B cell (primary cell): ENCODE measurements at places on chromosomes 3 and 15. TPM values are rescaled to one million over a fixed set of nuclear protein-coding genes. Genes with fewer than 3 reads are reported as not detected.

DNA sequence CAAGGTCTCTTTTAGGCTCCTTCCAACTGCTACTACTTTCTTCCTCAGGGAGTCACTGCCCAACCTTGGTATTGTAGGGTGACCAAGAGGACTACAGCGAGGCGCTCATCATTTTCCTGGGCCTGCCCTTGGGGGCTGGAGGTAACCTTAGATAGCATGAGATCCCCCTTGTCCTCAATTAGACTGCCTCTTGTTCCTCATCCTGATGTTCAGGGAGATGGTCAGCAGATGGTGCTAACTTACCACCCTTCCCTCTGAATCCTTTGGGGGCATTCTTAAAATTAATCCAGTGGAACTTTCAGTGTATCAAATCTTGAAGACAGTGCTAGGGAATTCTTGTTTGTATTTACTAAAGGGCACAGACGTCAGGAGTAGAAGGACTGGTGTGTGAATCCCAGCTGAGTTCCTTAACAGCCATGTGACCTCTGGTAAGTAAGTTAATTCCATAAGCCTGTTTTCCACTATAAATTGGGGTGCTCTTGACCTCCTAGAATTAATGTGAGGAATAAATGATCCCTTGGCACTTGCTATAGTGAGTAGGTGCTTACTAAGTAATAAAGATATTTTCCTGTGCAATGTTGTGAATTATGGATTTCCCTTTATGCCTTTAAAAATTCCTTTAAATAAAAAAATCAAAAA is 4.1 kb upstream of the CLPX start:
- peak; percentile 47 for DNase-seq

The TRH gene
- total RNA-seq: not detected in 2 replicates

DNA sequence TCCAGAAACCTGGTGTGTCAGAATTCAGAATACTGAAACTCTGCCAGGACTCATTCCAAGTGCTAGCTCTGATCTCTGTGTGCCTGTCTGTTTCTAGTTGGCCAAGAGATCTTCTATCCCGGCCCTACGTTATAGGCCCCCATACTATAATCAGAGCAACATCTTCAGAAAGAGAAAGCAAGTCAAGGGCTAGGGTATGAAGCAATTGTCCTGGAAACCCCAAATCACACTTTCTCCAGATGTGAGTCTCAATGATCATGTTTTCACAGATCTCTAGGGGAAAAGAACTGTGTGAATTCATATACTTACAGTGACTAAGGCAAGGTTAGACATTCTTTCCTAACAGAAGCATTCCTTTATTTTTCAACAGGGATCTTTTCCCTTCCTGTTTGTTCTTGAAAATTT is 309.7 kb downstream of the SLC9A9 start:
- no peak for DNase-seq

- no peak for DNase-seq
These were observed 72.3 kb upstream of the ZNF280D start for GRCh38 chr15:56805466-56806147.

The FRMD5 gene
- not detected in 2 replicates for total RNA-seq

- DNase-seq: no peak
These were observed 34.6 kb upstream of the CMSS1 start for GRCh38 chr3:99783011-99783573.

The CELSR3 gene
- 2.5 and 2.8 TPM in 2 replicates for total RNA-seq

The CNTN4 gene
- total RNA-seq: 0.05 TPM in 1 of 2 replicates, not detected in the other

- no peak for DNase-seq
These were observed 283.7 kb upstream of the PROK2 start for GRCh38 chr3:72068621-72069020.

The MCF2L2 gene
- 1.5 and 1.6 TPM in 2 replicates for total RNA-seq

DNA sequence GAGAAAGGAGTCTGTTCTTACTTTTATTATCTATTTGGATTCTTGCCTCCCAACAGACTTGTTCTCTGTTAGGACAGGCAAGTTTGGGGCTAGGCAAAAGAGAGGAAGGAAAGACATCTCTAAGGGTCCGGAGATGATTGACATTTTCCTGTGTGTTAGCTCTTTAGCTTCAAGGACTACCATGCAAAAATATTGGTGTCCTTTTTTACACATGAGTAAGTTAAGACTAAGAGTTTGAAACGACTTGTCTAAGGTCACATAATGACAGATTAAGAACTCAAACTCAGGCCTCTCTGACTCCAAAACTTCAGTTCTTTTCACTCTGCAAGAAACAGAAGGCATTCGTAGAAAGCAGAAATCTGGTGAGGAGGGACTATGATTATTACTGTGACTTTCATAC is 5.9 kb downstream of the LMCD1 start:
- no peak for DNase-seq

The FILIP1L gene
- total RNA-seq: 0.24 and 0.32 TPM in 2 replicates

The RBP2 gene
- total RNA-seq: not detected in 2 replicates

- DNase-seq: no peak
These were observed 340.9 kb upstream of the NR2E3 start for GRCh38 chr15:71469413-71469812.

The TMED3 gene
- 20.7 and 22.3 TPM in 2 replicates for total RNA-seq

The LYZL4 gene
- not detected in 2 replicates for total RNA-seq

- DNase-seq: no peak
These were observed 198.7 kb upstream of the CMC1 start for GRCh38 chr3:28042707-28043106.

GRCh38 chr3:63613561-63613960 is 38.9 kb upstream of the SNTN start:
- no peak for DNase-seq

GRCh38 chr3:133703915-133704314 is 42.2 kb upstream of the TOPBP1 start:
- DNase-seq: no peak

The ELL3 gene
- total RNA-seq: 88.8 and 90.0 TPM in 2 replicates

DNA sequence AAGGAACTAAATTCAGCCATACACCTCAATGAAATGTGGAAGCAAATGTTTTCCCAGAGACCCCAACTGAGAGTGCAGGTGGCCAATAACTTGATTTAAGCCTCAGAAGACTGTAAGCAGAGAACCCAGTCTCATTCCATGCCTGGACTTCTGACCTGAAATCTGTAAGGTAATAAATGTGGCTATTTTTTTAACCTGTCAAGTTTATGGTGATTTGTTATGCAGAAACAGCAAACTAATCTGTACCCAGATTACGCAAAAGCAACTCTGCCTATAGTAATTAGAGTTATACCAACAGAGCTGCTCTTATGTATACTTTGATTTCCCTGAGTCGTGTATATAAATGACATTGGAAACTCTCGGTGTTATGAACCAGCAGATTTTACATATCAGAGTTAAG is 534.0 kb upstream of the NAALADL2 start:
- no peak for DNase-seq

- no peak for DNase-seq
These were observed 18.3 kb downstream of the CFAP161 start for GRCh38 chr15:81152339-81152738.

The BFSP2 gene
- 0.70 and 1.6 TPM in 2 replicates for total RNA-seq

DNA sequence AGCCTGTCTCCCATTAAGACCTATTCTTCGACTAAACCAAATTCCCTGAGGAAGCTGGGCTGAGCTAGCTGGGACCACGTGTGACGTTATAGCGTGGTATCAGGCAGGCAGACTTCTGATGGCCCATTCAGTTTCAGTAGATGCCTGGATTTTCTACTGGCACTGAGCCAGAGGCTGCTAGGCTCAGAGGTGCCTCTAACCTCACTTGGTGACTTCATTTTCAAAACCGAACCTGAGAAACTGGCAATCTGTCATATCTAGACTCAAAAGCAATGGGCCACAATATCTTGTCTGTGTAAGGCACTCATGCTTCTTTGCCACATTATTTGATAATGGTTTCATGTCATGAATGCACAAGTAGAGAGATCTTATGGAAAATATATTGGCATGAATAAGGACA is 352.1 kb upstream of the AZI2 start:
- no peak for DNase-seq

DNA sequence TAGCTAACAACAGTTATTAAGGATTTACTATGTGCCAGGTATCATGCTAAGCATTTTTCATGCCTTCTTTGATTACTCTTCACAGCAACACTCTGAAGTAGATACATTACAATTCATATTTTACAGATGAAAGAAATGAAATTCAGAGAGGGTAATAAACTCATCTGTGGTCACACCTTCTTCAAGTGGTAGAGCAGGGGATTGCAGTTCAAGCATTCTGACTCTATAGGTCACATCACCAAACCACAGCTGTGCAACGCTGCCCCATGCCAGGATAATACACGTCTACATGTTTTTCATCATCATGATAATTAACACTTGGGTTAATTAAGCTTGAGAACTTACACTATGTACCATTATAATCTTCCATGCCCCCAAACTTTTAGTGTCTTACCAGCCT is 98.5 kb downstream of the LRRC3B start:
- DNase-seq: no peak

DNA sequence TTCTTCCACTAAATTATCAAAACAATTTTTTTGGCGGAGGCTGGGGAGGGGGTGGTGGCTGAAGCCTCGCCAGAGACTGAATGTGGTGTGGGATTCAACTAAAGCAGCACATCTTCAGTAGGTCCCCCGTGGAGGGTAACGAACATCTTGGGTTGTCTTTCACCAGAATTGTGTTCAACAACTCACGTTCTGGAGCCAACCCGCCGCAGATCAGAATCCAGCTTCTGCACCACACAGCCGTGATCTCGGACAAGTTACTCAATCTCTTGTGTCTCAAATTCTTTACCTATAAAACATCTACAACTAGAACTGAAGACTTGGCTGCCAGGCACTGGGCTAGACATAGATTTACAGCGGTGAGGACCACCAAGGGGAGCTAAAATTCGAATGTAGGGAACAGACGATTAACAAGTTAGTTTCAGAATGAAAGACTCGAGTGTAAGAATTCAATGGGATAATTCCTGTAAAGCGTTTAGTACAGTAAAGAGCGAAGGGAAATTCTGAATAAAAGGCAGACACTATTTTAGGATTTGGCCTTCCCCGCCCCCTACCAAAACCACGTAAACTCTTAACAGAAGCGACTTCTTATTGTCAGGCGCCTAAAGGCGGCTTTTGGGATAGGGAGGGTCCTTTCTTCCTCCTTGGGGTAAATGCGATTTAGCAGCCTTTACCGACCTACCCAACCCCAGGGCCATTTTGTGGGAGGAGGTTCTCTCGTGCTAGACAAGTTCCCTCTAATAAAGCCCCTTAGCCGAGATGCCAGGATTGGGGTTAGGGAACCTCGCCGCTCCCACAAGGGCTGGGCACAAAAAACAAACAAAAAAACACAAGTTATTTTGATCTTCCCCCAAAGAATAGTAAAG is 697 bp upstream of the RAB5A start:
- DNase-seq: no peak

- DNase-seq: no peak
These were observed 84.7 kb downstream of the MYO9A start for GRCh38 chr15:72033285-72033684.

The GHSR gene
- total RNA-seq: not detected in 2 replicates

The VWA5B2 gene
- total RNA-seq: 0.37 TPM in 1 of 2 replicates, not detected in the other

DNA sequence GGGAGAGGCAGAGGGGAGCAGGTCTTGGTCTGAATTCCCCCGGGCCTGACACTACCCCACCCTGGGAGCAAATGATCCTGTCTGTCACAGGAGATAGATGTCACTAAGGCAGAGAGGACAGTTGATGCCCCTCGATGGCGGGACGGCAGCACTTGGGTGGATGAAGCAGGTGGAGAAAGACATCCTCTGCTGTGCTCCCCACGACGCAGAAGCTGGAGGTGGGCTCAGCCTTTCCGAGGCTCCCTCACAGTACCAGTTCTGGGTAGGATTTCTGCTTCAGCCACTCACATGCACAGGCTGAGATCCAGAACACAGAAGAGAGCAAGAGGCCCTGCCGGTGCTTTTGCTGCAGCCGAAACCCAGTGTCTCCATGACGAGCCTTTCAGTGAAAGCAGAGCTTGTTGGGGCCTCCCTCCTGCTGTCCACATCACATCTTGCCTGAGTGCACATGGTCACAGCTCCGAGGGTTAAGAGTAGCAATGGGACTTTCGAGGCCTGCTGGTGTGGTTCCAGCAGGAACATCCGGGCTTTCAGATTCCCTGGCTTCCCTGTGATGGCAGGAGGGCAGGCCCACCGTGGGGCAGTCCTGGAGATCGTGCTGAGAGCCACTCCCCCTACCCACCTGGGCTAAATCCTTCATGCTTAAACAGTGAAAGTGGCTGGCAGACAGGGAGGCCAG is 107.3 kb upstream of the PRR20G start:
- DNase-seq: no peak

DNA sequence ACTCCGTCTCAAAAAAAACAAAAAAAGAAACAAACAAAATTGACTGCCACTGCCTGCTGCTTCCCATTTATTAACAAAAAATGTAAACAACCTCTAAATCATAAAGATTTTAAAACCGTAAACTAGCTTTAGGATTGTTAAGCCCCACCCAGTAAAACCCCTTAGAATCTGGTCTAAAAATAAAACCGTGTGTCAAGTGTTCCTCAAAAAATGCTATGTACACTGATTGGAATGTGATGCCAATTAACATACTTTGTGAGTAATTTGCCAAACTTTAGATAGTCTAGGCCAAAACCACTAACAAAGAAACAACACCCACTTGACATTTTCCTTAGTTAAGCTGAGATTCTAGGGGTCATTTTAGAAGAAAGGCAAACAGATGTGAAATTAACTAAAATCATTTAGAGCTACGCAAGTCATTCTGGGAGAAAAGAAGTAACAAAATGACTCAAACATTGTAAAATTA is 5.3 kb downstream of the RAF1 start:
- DNase-seq: no peak

- DNase-seq: no peak
These were observed 36.2 kb upstream of the CLRN1 start for GRCh38 chr3:151008699-151009098.

DNA sequence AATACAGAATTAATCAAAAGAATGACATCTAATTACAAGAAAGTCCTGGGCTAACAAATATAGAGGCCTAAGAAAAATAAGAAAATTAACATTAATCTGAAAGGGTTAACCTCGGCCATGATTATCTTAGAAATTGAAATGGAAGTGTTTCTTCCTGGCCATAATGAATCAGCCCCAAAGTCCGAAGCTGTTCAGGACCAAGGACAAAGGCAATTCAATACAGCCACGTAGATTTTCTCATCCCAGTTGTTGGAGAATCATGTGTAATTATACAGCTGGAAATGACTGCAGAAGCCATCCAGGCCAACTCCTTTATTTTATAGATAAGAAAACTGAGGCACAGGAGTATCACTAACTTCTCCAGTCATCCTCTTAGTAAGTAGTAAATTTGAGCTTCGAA is 38.0 kb upstream of the GBE1 start:
- no peak for DNase-seq

The CLDN18 gene
- not detected in 2 replicates for total RNA-seq

DNA sequence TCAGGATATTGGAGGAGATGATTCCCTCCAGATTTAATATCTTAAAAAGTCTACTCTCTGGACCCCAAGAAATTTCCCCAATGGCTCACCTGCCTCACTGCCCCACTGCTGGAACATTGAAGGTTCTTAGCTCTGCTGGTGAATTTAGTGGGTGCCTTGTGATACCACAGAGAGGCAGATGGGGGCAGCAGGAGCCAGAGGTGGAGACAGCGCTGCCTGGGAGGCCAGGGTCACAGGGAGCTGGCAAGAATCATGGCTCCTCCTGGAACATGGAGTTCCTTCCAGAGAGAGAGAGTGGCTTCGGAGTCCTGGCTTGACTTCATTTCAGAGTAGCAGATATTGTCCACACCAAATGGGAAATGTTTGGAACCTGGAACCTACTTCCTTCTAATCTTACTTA is 263.5 kb upstream of the CFAP20DC start:
- DNase-seq: no peak

The ROBO2 gene
- total RNA-seq: not detected in 2 replicates

- no peak for DNase-seq
These were observed 31.5 kb downstream of the CNTN3 start for GRCh38 chr3:74582982-74583381.

GRCh38 chr15:37528432-37528831 is 406.0 kb upstream of the TMCO5A start:
- DNase-seq: no peak

The PDE12 gene
- total RNA-seq: 18.3 and 19.6 TPM in 2 replicates

The NR2E3 gene
- total RNA-seq: not detected in 2 replicates
